Hindlimb muscle (tissue), 1 donor: ENCODE measurements at places on chromosomes 7 and 10. TPM values are rescaled to one million over a fixed set of nuclear protein-coding genes. Genes with fewer than 3 reads are reported as not detected.

The SLC26A5 gene
- polyA plus RNA-seq = 0.14 TPM

The LGI1 gene
- polyA plus RNA-seq = 34.3 TPM

The RASA4B gene
- 37.1 TPM for polyA plus RNA-seq

DNA sequence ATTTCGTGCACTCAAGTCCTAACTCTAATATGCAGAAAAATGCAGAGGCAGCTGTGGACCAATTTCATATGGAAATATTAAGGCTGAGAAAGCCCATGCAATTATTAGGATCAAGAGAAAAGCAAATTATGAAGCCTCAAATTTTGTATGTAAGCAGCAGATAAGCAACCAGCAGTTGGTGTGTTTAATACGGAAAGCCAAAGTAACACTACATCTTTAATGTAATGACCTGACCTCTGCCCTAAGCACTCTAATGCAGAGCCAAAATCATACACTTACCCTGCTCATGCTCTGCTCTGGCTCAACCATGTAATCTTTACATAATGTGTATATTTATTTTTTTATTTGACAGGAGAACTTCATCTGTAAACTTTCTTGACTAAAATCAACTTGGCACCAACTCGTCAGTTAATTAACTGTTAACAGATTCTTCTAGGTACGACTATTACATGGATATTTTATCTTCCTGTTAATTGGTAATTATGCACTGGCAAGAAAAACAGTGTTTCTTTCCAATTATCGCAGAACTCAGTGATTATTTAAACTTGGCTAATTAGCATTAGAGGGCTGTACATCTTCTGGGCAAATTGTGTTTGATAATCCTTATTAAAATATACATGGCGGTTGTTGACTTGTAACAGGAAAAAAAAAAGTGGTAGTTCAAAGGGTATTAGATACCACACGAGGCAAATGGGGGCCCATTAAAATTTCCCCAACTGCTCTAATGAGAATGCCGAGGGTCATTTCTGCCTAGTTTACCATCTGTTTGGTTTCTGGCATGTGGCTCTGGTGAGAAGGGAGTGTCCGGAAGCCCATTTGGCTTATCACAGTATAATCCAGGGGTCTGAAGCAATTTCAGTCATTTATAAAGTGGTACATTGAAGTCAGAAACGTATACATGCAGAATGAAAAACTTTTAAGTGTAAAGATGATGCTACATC, 94.5 kb downstream of the RELN start:
- no peak for DNase-seq

The PMS2 gene
- 10.6 TPM for polyA plus RNA-seq

The RGR gene
- polyA plus RNA-seq = 18.9 TPM

GRCh38 chr10:116720241-116720643, 22.1 kb downstream of the HSPA12A start:
- no peak for DNase-seq
